ENCODE measurements at places on chromosomes 3 and 15.

- no peak for DNase-seq
Observed at GRCh38 chr15:84595660-84596059, 5.1 kb upstream of the ZSCAN2 start.

DNA sequence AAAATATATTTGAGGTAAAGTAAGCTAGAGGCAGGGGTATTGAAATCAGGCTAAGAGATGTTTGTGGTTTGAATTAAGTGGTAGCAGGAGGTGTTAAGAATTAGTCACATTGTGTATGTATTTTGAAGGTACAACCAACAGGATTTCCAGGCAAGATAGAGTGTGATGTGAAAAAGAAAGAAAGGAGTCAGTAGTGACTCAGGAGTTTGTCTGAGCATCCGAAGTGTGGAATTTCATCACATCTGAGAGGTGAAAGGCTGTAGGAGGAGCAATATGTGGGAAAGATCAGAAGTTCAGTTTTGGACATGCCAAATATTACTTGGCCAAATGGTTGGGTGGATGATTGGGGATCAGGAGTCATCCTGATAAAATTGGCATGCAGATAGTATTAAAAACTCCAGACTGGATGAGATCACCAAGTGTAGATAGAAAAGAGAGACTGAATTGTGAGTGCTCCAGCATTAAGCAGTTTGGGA lies 32.1 kb upstream of the EBLN2 start:
- DNase-seq: no peak

- no peak for DNase-seq
Observed at GRCh38 chr3:54663501-54664011, 264.3 kb downstream of the LRTM1 start.

DNA sequence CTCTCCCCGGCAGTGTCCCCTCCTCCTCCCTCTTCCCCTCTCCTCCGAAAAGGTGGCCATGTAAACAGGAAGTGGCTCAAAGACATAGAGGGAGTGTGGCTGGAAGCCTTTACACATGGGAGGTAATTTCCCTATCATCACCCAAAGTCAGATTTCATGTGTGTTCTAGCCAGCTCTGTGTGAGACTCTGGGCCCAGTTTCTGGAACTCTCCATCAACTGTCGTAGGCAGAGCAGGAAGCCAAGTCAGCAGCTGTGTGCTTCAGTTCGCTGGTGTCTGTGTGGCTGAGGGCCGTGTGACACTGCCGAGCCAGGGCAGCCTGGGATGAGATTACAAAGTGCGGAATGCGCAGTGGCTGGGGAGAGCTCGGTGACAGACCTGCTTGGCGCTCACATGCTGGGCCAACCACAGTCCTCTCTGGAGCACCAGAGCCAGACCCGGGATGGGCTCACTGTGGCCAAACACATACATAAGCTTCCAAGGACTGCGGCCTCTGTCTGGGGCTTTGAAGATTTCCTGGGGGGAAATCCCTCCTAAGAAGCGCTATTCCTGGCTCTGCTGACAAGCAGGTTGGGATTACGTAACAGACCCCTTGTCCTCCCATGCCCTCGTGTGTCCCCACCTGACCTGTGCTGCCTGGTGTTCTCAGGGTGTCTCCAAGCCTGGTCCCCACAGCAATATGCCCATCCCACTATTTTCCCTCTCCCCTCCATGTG lies 50.7 kb downstream of the UMPS start:
- peak; percentile 56 for DNase-seq

- no peak for DNase-seq
Observed at GRCh38 chr3:81483046-81483445, 278.4 kb downstream of the GBE1 start.

- DNase-seq: no peak
Observed at GRCh38 chr3:187318819-187319616, 27.5 kb upstream of the MASP1 start.

DNA sequence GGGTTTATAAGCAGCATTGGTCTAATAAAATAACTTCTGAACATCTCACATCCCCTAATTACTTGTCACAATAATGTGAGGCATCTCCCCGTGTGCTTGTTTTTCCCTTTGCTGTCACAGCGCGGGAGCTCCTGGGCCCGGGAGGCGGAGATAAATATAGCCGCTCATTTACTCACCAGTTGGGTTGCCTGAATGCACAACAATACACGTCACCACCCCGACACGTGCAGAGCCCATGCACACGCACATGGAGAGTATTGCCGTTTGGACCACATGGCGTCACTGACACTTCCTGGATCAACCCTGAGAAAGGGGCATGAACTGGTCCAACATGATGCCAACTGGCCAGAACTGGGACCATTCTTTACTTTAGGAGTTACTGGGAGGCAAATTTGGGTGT lies 76.2 kb downstream of the MRPL46 start:
- DNase-seq: no peak

GRCh38 chr15:53586799-53587198 lies 172.7 kb downstream of the WDR72 start:
- no peak for DNase-seq

DNA sequence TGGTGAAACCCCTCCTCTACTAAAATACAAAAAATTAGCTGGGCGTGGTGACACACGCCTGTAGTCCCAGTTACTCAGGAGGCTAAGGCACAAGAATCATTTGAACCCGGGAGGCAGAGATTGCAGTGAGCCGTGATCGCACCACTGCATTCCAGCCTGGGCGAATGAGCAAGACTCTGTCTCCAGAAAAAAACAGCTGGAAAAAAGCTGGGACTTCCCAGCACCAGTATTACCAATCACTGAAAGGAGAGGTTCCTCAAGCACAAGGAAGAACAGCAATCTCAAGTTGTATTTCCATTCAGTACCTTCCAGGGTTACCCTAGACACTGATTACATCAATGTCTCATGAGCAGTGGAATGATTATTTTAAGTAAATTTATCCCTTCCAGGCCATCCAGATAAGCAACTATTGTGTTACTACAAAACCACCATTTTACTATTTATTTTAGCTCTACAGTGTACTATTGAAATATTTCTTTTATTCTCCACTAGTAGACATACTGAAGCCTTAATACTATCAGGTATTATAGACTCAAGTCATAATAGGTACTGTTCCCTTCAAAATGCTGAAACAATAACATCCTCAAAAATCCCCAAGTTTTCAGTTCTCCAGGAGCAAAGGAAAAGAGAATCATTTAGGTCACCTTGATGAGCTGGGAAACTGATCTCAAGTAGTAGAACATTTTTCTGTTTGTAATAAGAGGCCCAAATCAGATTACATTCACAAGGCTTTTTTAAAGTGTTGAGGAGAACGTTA lies 54.8 kb upstream of the VGLL4 start:
- no peak for DNase-seq

DNA sequence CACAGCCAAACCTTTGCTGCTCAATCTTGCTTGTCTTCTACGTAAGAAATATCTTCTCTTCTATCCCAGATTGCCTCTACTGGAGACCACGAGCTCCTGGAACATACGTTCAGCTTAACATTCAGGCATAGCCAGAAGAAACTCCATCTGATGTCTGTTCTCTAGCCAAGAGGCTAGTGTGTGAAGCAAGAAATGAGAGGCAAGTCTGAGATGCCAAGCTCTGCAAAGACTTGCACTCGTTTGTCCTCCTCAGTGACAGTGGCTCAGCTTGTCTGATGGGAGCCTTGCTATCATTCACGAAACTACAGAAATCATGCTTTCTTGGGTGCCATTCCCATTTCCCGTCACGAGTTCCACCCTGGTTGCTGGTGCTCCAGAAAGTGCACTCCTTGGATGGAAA lies at the start of gene SCN10A:
Gene SCN10A (minus strand): TSS at position 192 of the 400 bp plus-strand sequence. CDS start 22,207 bp downstream, outside the sequence.
- no peak for DNase-seq

DNA sequence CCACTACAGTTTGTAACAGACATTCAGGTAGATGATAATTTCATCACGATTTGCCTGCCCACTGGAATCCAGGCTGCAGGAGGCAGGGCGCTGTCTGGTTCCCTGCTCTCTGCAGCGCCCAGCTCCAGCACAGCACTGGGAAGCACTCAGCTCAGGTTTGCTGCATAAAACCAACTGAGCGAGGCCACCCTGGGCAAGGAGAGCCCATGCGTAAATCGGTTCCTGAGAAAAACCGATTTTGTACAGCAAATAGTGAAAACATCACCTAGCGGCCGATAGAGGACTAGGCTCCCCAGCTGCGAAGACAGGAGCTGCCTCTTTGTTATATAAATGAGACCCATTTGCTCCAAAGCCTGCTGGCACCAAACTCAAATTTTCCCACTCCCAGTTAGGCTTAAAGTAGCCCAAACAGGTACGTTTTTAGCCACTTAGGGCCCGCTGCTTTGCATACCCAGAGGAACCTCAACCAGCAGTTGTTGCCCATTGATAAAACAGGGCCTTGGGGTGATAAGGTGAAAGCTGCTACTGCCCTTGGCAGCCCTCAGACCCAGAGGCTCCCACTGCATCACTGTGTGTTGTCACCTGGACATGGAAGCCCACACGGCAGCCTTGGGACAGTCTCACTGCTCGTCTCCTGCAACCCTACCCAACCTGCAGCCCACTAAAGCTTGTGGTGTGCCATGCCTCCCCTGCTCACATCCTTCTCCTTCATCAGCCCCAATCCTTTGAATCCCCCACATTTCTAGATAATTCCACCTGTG lies 47.5 kb downstream of the ALDH1L1 start:
- no peak for DNase-seq

DNA sequence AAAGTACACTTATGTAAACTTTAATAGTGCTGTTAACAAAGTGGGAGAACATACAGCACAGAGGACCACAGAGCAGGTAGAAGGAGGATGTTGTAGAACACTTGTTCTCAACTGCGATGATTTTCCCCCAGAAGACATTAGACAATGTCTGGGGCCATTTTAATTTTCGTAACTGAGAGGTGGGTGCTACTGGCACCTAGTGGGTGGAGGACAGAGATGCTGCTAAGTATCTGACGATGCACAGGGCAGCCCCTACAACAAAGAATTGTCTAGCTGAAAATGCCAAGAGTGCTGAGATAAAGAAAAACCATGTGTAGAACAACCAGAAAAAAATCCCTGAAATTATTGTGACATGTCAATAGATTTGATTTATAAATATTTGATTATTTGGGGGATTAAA lies 5.0 kb upstream of the KBTBD8 start:
- no peak for DNase-seq

GRCh38 chr3:178966299-178967176 lies 105.1 kb downstream of the ZMAT3 start:
- no peak for DNase-seq

GRCh38 chr15:78327466-78327865 lies 12.7 kb upstream of the CRABP1 start:
- DNase-seq: no peak

- no peak for DNase-seq
Observed at GRCh38 chr15:50735156-50735555, 30.4 kb downstream of the SPPL2A start.

DNA sequence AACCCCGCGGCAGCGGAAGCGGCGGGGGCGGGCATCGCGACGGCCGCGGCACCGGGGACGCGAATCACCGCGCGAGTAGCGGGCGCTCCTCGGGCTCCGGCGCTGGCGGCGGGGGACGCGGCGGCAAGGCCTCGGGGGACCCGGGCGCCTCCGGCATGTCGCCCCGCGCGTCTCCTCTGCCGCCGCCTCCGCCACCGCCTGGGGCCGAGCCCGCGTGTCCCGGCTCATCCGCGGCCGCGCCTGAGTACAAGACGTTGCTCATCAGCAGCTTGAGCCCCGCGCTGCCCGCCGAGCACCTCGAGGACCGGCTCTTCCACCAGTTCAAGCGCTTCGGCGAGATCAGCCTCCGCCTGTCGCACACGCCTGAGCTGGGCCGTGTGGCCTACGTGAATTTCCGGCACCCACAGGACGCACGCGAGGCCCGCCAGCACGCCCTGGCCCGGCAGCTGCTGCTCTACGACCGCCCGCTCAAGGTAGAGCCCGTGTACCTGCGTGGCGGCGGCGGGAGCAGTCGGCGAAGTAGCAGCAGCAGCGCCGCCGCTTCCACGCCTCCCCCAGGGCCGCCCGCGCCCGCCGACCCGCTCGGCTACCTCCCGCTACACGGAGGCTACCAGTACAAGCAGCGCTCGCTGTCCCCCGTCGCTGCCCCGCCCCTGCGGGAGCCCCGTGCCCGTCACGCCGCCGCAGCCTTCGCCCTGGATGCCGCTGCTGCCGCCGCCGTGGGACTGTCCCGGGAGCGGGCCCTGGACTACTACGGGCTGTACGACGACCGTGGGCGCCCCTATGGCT lies 675 bp downstream of the RBM15B start:
- DNase-seq: no peak

DNA sequence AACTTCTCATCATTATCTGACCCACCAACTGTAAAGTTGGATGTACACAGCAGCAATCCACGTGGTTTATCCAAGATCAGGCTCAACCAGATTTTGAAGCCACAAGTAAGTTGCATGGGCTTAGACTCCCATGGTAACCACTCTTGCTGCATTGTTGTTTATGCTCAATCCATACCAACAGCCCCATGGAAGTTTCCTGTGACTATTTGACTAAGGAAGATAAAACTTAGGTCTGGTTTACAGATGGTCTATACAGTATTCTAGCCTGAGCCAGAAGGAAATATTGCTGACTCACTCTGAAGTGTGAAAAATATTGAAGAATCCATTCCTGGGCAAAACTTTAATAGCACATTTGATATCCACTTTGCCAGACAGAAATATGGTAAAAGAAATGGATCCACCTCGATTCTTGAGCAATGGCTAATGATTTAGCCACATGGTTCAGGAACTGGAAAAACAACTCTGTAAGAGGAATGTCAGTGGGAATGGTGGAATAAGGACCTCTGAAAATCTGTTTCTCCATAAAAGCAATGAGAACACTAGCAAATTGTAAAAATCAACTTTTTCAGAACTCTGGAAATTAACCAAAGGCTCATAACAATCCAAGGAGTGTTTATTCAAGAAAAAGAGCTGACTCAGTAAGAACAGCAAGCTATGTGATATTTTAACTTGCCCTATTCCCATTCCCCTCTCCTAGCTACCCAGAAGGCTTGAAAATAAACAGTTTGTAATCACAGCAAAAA lies 162.9 kb upstream of the STT3B start:
- no peak for DNase-seq

DNA sequence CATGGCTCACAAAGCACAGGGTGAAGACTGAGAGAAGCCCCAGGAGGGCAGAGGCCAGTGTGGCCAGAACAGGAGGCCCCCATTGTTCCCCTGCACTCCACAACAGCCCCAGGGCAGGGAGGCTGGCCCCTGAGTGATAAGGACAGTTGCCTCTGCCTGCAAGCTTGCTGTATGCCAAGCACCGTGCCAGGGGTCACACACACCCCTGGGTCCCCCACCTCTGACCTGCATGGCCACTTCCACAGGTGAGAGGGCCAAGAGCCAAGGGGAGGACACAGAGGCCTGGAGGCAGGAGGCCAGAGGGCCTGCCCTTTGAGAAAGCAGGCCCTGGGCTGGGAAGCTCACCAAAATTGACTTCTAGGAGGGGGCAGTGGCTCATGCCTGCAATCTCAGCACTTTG lies 23.7 kb downstream of the ATRIP start:
- no peak for DNase-seq

DNA sequence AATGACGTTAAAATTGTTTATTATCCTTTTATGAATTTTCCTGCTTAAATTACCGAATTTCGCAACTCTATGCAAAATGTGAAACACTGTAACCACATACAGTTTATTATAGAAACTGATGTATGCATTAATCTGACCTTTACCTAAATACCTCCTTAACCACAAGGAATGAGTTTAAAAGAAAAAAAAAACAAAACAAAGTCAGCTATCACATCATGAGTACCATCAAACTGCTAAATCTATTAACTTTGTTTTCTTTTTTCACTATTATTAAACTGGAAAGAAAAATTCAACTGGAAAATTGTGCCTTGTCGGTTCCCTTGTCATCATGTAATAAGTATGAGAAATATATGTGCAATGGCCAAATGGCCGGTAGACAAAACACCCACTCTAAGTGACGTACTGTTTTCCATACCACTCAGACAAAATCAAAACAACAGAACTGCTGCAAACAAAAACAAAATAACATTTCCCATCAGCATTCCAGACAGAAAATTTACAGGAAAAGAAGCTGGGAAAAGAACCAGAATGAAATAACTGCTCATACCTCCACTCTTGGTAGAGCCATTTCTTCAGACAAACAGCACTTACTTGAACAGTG lies 415.3 kb downstream of the FOXP1 start:
- no peak for DNase-seq
